Right atrium auricular region (tissue), 2 donors: ENCODE measurements at places on chromosomes 16 and 17.

DNA sequence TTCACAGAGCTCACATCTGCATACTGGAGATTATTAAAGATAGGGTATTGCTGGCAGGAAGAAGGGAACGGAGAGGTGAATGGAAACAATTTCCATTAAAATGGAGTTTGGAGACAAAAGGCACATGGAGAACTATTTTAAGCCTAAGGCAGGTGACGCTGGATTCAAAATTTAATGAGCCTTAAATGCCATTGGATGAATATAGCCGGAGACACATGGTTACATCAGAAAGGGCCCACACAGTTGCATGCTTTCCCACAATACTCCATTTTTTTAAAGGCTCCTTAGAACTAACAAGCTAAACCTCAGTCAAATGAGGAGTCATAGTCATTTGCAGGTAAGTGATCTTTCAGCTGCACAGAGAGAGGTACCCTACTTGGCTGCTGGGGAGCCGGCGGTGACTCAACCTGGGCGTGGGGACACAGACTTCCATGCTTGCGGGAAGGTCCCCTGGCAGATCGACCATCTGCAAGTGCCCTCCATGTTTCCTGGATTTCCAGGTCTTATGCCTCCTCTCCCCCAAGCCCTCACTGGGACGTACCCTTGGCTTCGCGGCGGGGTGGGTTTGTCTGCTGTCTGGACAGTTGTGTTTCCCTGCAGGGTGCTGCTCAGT lies 259.2 kb downstream of the CBLN1 start:
- no peaks in the 10 kb centered on the region for H3K4me1 ChIP-seq
- H3K27me3 ChIP-seq, result no peaks in the 10 kb centered on the region
- no peak overlapping the region for H3K27ac ChIP-seq
- DNase-seq, result no peak
- no peaks in the 10 kb centered on the region for H3K36me3 ChIP-seq
- no peak overlapping the region for H3K4me3 ChIP-seq

- no peak overlapping the region for H3K4me3 ChIP-seq
- no peaks in the 10 kb centered on the region for H3K36me3 ChIP-seq
- no peak for DNase-seq
- H3K27me3 ChIP-seq, result no peaks in the 10 kb centered on the region
- H3K27ac ChIP-seq, result no peak overlapping the region
These were observed 21.0 kb downstream of the KSR1 start for GRCh38 chr17:27477050-27477888.

- H3K4me1 ChIP-seq, result peaks cover 28% of the 10 kb centered on the region
- H3K4me3 ChIP-seq, result no peak overlapping the region
- DNase-seq, result no peak
- H3K27ac ChIP-seq, result no peak overlapping the region
These were observed 13.3 kb upstream of the ABR start for GRCh38 chr17:1192911-1193699.

DNA sequence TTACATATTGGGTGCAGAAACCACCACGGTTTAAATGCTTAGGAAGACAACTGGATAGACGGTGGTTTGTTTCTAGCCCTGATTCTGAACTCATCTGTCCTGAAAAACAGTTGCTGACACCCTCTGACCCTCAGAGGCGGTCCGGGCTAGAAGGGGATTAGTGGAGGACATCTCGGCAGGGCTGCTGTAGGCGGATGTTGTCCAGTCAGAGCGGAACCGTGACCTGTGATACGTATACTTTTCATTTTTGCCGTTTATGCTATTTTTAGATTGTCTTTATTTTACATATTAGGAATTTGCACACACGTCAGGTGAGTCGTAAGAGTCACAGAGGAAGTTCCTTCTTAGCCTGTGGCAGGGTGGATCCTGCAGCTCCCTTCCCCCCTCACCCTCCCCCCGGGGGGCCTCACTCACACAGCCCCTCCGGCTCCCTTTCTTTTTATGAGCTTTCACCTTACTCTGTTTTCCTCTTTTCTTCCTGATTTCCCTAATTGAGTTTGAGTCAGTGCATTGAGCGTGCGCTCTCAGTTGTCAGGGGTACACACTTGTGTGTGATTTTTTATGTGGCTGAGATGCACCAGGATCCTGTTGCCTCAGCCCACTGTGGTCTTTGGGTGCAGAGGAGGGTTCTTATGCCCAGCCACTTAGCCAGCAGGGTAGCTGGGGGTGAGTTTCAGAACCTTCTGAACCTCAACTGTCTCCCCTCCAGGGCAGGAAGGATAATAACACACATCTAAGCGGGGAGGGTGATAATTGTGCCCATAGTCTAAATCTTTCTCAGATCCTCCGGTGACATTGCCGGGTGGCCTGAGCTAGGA lies 211.1 kb upstream of the CHMP6 start:
- no peaks in the 10 kb centered on the region for H3K4me1 ChIP-seq
- no peak for DNase-seq
- H3K27me3 ChIP-seq, result no peaks in the 10 kb centered on the region
- no peak overlapping the region for H3K4me3 ChIP-seq
- no peaks in the 10 kb centered on the region for H3K36me3 ChIP-seq
- H3K27ac ChIP-seq, result no peak overlapping the region

DNA sequence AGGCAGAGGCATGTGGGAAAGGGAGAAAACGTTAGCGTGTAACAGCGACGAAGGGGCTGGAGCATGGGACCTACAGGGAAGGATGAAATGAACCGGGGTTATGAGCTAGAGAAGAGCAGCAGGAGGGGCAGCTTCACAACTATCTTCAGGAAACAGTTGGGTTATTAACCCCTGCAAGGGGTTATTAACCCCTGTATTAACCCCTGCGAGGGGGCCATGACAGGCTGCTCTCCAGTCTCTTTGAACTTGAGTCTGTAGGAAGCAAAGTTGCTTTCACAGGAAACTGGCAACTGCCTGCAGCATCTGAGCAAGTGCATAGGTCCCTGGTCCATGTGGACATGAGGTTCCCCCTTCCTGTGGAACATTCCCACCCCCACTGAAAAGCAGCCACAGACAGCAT lies 119.2 kb upstream of the CRHR1 start:
- H3K27me3 ChIP-seq, result no peaks in the 10 kb centered on the region
- no peak for DNase-seq

GRCh38 chr17:8290043-8290442 lies 1.6 kb downstream of the RANGRF start:
- no peaks in the 10 kb centered on the region for H3K4me1 ChIP-seq
- no peaks in the 10 kb centered on the region for H3K36me3 ChIP-seq
- DNase-seq, result no peak
- no peak overlapping the region for H3K4me3 ChIP-seq
- no peak overlapping the region for H3K27ac ChIP-seq
- no peaks in the 10 kb centered on the region for H3K27me3 ChIP-seq

- no peak overlapping the region for H3K4me3 ChIP-seq
- peaks cover 12% of the 10 kb centered on the region for H3K4me1 ChIP-seq
- no peak for DNase-seq
- H3K27ac ChIP-seq, result no peak overlapping the region
These were observed 19.3 kb downstream of the CARHSP1 start for GRCh38 chr16:8849411-8850011.

DNA sequence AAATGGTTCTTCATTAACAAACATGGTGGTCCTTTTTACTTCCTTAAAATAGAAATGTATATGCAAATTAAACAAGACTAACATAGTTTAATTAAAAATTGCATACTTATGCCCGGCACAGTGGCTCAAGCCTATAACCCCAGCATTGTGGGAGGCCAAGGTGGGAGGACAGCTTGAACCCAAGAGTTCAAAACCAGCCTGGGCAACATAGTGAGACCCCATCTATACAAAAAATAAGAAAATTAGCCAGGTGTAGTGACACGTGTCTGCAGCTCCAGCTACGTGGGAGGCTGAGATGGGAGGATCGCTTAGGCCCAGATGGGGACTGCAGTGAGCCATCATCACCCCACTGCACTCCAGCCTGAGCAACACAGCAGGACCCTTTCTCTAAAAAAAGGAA lies 18.4 kb downstream of the CDC27 start:
- no peaks in the 10 kb centered on the region for H3K27me3 ChIP-seq
- H3K27ac ChIP-seq, result no peak overlapping the region
- DNase-seq, result no peak
- peaks cover 18% of the 10 kb centered on the region for H3K4me1 ChIP-seq

- no peak overlapping the region for H3K4me3 ChIP-seq
- no peaks in the 10 kb centered on the region for H3K27me3 ChIP-seq
- H3K4me1 ChIP-seq, result no peaks in the 10 kb centered on the region
- DNase-seq, result no peak
- H3K27ac ChIP-seq, result no peak overlapping the region
These were observed 29.9 kb downstream of the PARN start for GRCh38 chr16:14600164-14600563.

DNA sequence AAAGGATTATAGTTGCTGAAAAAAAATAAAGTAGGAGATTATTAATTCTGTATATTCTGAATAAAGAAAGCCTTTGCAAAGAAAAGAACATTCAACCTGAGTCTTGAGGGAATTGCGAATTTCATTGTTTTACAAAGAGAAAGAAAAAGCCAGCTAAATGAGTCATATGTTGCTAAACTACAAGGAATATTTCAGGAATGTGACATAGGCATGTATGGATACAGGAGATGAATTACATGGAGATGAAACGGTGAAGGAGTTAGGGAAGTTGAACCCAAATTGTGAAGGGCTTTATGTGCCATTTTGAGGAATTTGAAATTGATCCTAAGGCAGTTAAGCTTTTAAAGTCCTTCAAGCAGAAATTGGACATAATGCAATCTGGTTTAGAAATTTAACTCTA lies 177.3 kb upstream of the RBL2 start:
- H3K36me3 ChIP-seq, result peaks cover 69% of the 10 kb centered on the region
- H3K27me3 ChIP-seq, result no peaks in the 10 kb centered on the region
- no peaks in the 10 kb centered on the region for H3K4me1 ChIP-seq
- H3K4me3 ChIP-seq, result no peak overlapping the region

- no peaks in the 10 kb centered on the region for H3K27me3 ChIP-seq
- H3K36me3 ChIP-seq, result peaks cover 16% of the 10 kb centered on the region
- DNase-seq, result peak; percentile 67
- peaks cover 53% of the 10 kb centered on the region for H3K4me1 ChIP-seq
These were observed 21.7 kb downstream of the SPHK1 start for GRCh38 chr17:76405967-76406647.

- peak; percentile 26 for DNase-seq
- H3K27me3 ChIP-seq, result no peaks in the 10 kb centered on the region
- H3K4me3 ChIP-seq, result no peak overlapping the region
These were observed 70.5 kb upstream of the DHX40 start for GRCh38 chr17:59494757-59495368.

GRCh38 chr16:67969254-67970039 lies 1.0 kb upstream of the SLC12A4 start:
- H3K27me3 ChIP-seq, result no peaks in the 10 kb centered on the region
- H3K4me1 ChIP-seq, result no peaks in the 10 kb centered on the region
- H3K27ac ChIP-seq, result peak overlapping the region; percentile 96
- no peak for DNase-seq
- peak overlapping the region; percentile 99 for H3K4me3 ChIP-seq

GRCh38 chr17:78804777-78805176 lies 22.7 kb upstream of the CYTH1 start:
- no peaks in the 10 kb centered on the region for H3K27me3 ChIP-seq
- peaks cover 85% of the 10 kb centered on the region for H3K36me3 ChIP-seq
- H3K4me1 ChIP-seq, result peaks cover 10% of the 10 kb centered on the region
- no peak overlapping the region for H3K4me3 ChIP-seq
- peak overlapping the region; percentile 52 for H3K27ac ChIP-seq

DNA sequence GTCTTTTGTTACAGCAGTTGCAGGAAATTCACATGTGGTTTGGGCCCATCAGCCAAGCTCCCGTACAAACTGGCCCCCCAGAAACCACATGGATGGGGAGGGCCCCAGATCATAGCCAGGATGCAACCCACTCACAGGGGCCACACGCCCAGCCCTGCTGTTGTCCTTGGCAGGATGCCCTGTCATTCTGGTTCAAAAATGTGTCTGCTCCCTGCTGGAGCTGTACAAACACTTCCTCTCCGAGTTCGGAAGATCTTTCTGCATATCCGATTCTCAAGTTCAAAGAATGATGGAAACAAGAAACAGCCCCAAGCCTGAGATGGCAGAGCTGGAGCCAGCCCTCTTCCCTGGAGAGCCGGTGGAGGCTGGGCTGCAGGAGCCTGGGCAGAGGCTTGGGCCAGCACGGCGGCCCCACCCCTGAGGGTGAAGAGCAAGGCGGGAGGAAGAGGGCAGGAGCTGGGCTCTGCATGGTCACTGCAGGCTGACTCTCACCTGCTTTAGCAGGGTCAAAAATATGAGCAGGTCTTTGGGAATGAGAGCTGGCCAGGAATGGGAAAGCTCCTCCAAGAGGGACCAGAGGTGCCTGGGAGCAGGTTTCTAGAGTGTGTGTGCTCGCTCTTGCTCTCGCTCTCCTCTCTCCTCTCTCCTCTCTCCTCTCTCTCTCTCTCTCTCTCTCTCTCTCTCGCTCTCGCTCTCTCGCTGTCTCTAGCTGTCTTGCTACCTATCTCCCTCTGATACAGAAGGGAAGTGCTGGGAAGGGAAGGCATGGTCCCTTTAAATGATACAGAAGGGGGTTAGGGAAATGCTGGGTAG lies 34.7 kb upstream of the ENPP7 start:
- H3K4me3 ChIP-seq, result no peak overlapping the region
- no peaks in the 10 kb centered on the region for H3K27me3 ChIP-seq
- no peaks in the 10 kb centered on the region for H3K36me3 ChIP-seq
- no peak for DNase-seq
- no peaks in the 10 kb centered on the region for H3K4me1 ChIP-seq

DNA sequence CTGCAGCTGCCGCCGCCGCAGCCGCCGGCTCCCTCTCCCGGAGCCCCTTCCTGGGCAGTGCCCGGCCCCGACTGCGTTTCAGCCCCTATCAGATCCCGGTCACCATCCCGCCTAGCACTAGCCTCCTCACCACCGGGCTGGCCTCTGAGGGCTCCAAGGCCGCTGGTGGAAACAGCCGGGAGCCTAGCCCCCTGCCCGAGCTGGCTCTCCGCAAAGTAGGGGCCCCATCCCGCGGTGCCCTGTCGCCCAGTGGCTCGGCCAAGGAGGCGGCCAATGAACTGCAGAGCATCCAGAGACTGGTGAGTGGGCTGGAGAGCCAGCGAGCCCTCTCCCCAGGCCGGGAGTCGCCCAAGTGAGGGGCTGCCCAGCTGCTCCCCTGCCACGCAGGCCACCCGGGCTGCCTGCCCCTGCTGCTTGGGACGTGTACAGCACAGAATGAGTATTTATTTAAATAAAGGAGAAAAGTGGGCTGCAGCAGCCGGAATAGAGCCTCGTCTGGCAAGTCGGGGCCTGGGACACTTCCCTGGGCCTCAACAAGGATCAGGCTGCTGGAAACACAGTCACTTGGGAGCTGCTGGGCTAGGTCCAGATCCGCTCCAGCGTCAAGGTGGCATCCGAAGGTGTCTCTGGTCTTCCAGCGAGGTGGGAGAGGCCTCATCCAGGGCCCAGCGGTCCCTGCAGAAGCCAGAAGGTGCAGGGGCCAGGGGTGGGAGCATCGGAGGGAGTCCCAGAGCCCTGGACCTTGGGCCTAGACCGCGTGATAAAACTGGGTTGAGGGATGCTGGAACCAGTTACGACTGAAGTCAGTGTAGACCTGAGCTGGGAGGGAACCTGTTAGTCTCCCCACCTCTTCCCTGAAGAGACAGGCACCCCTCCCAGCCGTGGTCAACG lies 8.8 kb downstream of the TBX2 start:
- H3K4me1 ChIP-seq, result no peaks in the 10 kb centered on the region
- DNase-seq, result no peak
- peaks cover 13% of the 10 kb centered on the region for H3K27me3 ChIP-seq
- H3K36me3 ChIP-seq, result no peaks in the 10 kb centered on the region
